ENCODE measurements at places on chromosomes 6 and 20. TPM values are rescaled to one million over a fixed set of nuclear protein-coding genes. Genes with fewer than 3 reads are reported as not detected.

SSTR4 gene
- total RNA-seq: not detected

PERP gene
- 8.8 TPM for total RNA-seq

UST gene
- total RNA-seq: 15.2 TPM

GABRR2 gene
- 1.7 TPM for total RNA-seq

ZNF184 gene
- total RNA-seq: 6.3 TPM

EIF6 gene
- total RNA-seq: 89.7 TPM

AIF1 gene
- 18.1 TPM for total RNA-seq

MYLIP gene
- total RNA-seq: 20.1 TPM

AKAP12 gene
- 140 TPM for total RNA-seq

FAM184A gene
- total RNA-seq: 5.9 TPM

CNR1 gene
- total RNA-seq: 21.7 TPM

TULP1 gene
- not detected for total RNA-seq

ECT2L gene
- total RNA-seq: 0.33 TPM

KHDC1 gene
- 1.1 TPM for total RNA-seq

IPCEF1 gene
- 4.0 TPM for total RNA-seq

THEMIS gene
- 0.37 TPM for total RNA-seq

SLC26A8 gene
- 0.24 TPM for total RNA-seq

BANF2 gene
- not detected for total RNA-seq

PLEKHG1 gene
- total RNA-seq: 27.9 TPM

NR2E1 gene
- total RNA-seq: not detected

DDO gene
- total RNA-seq: 2.7 TPM

All from posterior vena cava (tissue), 2 donors.